ENCODE measurements at places on chromosomes 12 and 14. TPM values are rescaled to one million over a fixed set of nuclear protein-coding genes. Genes with fewer than 3 reads are reported as not detected.

GRCh38 chr14:78764645-78765044, 594.5 kb downstream of the NRXN3 start:
- no peak overlapping the region for H3K4me3 ChIP-seq
- no peak overlapping the region for H3K27ac ChIP-seq
- no peaks in the 10 kb centered on the region for H3K27me3 ChIP-seq
- H3K4me1 ChIP-seq = no peaks in the 10 kb centered on the region
- H3K36me3 ChIP-seq = no peaks in the 10 kb centered on the region
- no peak for DNase-seq

DNA sequence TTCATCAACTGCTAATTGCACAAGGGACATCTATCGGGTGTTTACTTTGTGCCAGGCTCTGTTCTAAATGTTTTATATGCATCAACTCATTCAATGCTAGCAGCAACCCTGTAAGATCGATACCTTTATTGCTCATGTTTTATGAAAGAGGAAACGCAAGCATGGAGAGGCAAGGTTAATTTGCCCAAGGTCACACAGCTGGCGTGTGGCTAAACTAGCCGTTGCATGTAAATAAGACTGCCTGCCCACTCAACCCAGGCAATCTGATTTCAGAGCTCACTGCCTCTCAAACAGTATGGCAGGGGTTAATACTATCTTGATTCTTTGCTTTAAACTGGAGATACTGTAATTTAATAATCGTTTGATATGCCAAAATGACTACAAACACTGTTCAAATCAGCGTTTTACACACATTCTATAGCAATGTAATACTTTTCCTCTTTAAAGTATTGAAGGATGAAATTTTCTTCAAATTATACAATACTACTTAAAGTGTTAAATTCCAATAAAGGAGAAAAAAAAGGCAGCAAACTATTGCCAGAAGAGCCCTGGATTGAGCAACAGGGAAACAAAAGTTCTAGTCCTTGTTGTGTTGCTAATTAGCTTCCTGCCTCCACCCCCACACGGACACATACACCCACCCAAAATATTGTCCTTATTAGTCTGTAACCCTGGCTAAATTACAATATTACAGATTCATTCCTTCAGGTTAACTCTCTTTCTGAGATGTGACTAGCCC, 39.1 kb upstream of the DHRS7 start:
- H3K27ac ChIP-seq = no peak overlapping the region
- H3K4me3 ChIP-seq = no peak overlapping the region
- H3K4me1 ChIP-seq = no peaks in the 10 kb centered on the region
- peaks cover 16% of the 10 kb centered on the region for H3K27me3 ChIP-seq
- no peak for DNase-seq

GRCh38 chr12:48988030-48988649, 10.0 kb downstream of the WNT1 start:
- no peak overlapping the region for H3K27ac ChIP-seq
- H3K36me3 ChIP-seq = no peaks in the 10 kb centered on the region
- H3K27me3 ChIP-seq = peaks cover 65% of the 10 kb centered on the region
- no peak overlapping the region for H3K4me3 ChIP-seq

DNA sequence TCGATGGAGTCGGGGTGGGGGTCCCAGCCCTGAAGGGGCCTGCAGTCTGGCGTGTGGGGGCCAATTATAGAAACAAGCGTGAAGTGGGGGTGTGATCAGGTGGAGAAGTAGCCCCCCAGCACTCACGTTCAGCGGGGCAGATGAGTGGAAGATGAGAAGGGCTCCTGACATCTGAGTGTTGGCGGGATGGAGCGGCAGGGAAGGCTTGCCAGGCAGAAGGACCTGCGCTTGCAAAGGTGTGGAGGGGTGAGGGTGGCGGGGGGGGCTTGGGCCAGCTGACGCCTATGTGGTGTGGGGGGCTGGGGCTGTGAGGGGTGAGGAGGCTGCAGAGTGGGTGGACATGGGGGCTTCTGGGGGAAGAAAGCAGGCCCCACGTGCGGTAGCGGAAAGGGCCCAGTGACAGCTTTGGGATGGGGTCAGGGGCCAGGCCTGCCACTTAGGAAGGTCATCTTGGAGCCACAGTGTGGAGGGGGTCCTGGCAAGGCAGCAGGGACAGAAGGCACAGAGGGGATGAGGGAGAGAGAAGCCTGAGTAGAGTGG, 22.2 kb upstream of the BEGAIN start:
- H3K4me1 ChIP-seq = no peaks in the 10 kb centered on the region
- no peaks in the 10 kb centered on the region for H3K27me3 ChIP-seq
- no peak overlapping the region for H3K27ac ChIP-seq
- DNase-seq = no peak

- H3K36me3 ChIP-seq = no peaks in the 10 kb centered on the region
- H3K27me3 ChIP-seq = no peaks in the 10 kb centered on the region
- H3K27ac ChIP-seq = no peak overlapping the region
- no peak for DNase-seq
- no peaks in the 10 kb centered on the region for H3K4me1 ChIP-seq
- H3K4me3 ChIP-seq = no peak overlapping the region
These were observed 601.5 kb downstream of the KCNH5 start for GRCh38 chr14:62443796-62444195.

- peaks cover 67% of the 10 kb centered on the region for H3K36me3 ChIP-seq
- DNase-seq = no peak
- H3K4me1 ChIP-seq = peaks cover 4% of the 10 kb centered on the region
- no peak overlapping the region for H3K4me3 ChIP-seq
- H3K27ac ChIP-seq = peak overlapping the region; percentile 39
- no peaks in the 10 kb centered on the region for H3K27me3 ChIP-seq
These were observed 83.8 kb downstream of the SLC38A1 start for GRCh38 chr12:46184798-46185595.

DNA sequence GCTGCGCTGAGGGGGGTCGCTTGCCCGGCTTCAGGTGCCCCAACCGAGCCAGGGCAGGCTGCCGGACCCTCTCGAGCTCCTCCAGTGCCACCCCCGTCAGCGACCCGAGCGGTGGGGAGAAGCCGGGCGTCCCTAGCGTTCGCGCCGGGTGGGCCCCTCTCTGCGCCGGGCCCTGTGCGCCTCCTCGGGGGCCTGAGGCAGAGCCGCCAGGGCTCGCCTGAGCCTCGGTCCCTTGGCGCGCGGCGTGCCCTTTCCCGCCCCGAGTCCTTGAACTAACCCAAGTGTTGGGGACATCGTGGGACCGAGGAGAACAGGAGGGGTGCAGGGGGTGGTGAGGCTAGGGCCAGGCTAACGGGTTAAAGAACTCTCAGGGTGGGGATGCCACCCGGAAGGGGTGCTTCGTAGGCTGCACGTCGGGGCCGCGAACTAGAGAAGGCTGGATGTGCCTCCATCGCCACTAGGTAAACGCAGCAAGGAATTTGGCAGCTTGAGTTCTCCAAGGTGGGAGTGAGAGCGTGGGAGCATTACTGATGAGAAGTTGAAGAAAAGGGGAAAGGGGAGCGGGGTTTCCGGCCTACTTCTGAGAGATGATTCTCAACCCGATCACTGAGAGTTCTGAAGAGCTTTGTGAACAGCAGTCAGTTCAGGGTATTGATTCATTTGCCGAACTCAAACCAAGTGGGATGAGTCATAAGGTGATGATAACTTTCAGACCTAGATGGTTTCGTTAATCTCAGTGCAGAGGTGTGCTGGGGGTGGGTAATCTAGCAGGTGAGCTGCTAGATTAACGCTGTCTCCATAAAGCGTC, 618 bp downstream of the RNF34 start:
- peaks cover 32% of the 10 kb centered on the region for H3K4me1 ChIP-seq
- H3K27ac ChIP-seq = peak overlapping the region; percentile 91
- no peaks in the 10 kb centered on the region for H3K27me3 ChIP-seq
- peak overlapping the region; percentile 89 for H3K4me3 ChIP-seq
- peaks cover 32% of the 10 kb centered on the region for H3K36me3 ChIP-seq
- DNase-seq = peak; percentile 63

DNA sequence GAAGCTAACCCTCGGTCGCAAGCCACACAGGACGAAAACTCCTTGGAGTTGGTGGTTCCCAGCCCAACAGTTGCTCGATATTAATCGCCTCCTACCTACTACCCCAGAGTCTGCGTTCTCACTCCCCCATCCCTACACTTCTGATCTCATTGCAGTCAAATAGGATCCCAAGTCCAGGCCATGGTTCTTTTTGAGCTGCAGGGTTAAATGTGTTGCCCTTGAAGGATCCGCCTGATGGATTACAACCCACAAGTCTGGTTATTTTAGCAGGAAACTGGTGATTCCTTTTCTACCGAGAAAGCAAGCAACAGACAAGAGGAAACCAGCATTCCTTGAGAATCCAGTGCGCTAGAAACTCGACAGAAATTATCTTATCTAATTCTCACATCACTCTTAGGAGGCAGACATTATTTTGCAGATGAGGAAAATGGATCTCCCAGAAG, 785 bp upstream of the NIN start:
- H3K27ac ChIP-seq = peak overlapping the region; percentile 94
- H3K4me3 ChIP-seq = peak overlapping the region; percentile 91
- H3K4me1 ChIP-seq = peaks cover 62% of the 10 kb centered on the region

- peaks cover 42% of the 10 kb centered on the region for H3K4me1 ChIP-seq
- no peaks in the 10 kb centered on the region for H3K27me3 ChIP-seq
- H3K4me3 ChIP-seq = no peak overlapping the region
- no peak overlapping the region for H3K27ac ChIP-seq
- H3K36me3 ChIP-seq = peaks cover 3% of the 10 kb centered on the region
These were observed 57.2 kb upstream of the CCND2 start for GRCh38 chr12:4216187-4216927.

DNA sequence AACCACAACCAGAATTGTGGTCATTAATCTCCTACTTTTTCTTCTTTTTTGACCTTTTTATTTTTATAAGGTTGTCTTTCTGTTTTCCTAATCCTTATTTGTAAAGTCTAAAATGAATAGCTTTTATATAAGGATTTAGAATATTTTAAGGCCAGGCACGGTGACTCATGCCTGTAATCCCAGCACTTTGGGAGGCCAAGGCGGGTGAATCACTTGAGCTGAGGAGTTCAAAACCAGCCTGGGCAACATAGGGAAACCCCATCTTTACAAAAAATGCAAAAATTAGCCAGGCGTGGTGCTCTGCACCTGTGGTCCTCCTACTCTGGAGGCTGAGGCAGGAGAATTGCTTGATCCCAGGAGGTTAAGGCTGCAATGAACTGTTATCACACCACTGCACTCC, 55.1 kb downstream of the IFT81 start:
- H3K4me3 ChIP-seq = no peak overlapping the region
- DNase-seq = no peak
- H3K27ac ChIP-seq = no peak overlapping the region
- peaks cover 4% of the 10 kb centered on the region for H3K27me3 ChIP-seq

DNA sequence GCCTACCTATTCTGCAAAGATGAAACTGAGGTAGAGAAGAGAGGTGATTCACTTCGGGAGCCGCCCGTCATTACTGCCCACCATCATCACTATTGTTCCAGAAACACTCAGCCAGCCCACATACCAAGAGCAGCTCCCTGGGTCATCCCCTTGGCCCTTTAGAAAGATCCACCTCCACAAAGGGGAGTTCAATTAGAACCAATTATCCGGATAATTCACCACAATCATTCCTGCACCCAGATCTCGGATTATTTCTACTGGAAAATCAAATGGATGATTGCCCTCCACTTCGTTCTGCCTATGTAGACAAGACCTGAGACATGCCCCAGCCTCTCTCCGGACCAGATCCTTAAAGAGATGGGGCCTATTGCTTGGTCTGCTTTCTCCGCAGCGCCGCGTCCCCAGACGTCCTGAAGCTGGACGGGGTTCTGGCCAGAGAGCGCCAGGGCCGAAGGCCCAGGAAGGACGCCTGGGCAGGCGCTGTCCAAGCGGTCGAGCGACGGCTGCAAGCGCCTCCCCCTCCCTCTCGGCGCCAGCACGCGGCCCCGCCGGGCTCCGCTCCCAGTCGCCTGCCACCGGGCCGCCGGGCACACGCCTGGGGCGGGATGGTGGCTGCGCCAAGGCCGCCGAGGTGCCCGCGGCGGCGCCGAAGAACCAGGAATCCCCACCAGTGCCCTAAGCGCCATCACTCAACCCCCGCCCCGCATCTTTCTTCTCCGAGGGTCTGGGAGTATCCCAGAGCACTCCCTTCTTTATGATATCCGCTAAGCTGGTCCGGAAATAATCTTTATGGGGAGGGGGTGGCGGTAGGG, 1.3 kb upstream of the ASCL1 start:
- no peak for DNase-seq
- H3K36me3 ChIP-seq = no peaks in the 10 kb centered on the region
- peaks cover 34% of the 10 kb centered on the region for H3K4me1 ChIP-seq
- H3K27ac ChIP-seq = no peak overlapping the region
- H3K27me3 ChIP-seq = peaks cover 75% of the 10 kb centered on the region

DNA sequence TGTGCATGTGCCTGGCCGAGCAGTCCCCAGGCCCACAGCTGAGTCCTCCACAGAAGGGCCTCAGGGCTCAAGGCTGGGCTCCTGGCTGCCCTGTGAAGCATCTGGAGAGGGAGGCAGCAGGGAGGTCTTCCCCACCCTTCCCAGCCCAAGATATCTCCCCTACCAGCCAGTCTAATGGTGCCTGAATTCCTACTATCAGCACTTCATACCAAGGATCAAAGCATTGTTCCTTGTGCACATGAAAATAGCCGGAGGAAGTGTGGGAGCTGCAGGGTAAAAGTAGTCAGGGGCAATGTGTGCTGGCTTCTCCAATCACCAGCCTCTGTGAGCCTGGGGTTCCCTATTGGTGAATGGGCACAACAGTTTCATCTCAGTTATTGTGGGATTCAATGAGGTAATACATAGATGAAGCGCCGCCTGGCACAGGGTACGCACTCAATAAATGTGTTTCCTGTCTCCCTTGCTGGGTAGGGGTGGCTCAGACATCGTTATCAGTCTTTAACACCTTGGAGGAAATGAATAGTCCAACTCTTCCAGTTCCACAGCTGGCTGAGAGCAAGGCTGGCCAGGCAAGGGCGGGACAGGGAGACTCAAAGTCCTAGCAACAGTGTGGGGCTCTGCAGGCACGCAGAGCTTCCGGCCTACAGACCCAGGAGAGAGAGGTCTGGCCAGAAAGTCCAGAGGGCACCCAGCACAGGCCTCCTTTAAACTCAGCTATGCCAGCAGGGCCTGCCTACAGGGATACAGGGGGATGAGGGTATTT, 39.1 kb upstream of the PNMA1 start:
- DNase-seq = peak; percentile 39
- H3K4me3 ChIP-seq = peak overlapping the region; percentile 91
- peaks cover 47% of the 10 kb centered on the region for H3K36me3 ChIP-seq
- H3K4me1 ChIP-seq = peaks cover 98% of the 10 kb centered on the region
- peak overlapping the region; percentile 90 for H3K27ac ChIP-seq

DNA sequence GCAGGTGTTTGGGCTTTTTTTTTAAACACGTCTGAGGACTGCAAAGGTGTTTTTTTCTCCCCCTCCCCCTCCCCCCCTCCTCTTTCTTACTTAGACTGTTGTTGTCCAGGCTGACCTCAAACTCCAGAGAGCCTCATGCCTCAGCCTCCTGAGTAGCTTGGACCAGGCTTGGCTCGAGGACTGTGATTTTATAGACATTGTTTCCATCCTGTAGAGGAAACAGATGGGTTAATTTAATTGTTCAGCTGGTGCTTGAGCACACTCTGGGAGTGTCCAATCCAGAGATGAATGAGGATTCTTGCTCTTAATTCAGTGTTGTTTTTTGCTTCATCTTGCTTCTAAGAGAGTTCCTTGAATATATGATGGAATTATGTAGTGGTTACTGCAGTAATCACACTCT, 42.1 kb downstream of the RASSF3 start:
- H3K27me3 ChIP-seq = no peaks in the 10 kb centered on the region
- peaks cover 23% of the 10 kb centered on the region for H3K36me3 ChIP-seq
- peaks cover 33% of the 10 kb centered on the region for H3K4me1 ChIP-seq
- no peak overlapping the region for H3K27ac ChIP-seq
- H3K4me3 ChIP-seq = no peak overlapping the region
- DNase-seq = no peak

Gene GLT1D1
- total RNA-seq = not detected

Gene TAS2R19
- 2.1 TPM for total RNA-seq

Gene LBHD2
- not detected for total RNA-seq

Gene CMA1
- total RNA-seq = 0.82 TPM

Gene CLEC1A
- total RNA-seq = not detected

Gene JDP2
- 0.71 TPM for total RNA-seq

Gene CDCA3
- total RNA-seq = 115 TPM

Gene ACSM4
- not detected for total RNA-seq

Gene KLRD1
- 8.8 TPM for total RNA-seq

Gene PIK3C2G
- total RNA-seq = not detected

Gene KRT80
- not detected for total RNA-seq

Gene MAP3K9
- total RNA-seq = 6.7 TPM
